Astrocyte of the spinal cord (primary cell): ENCODE measurements at places on chromosomes 7 and 10.

GRCh38 chr10:110358869-110359629, 54.3 kb upstream of the SMNDC1 start:
- peak; percentile 35 for DNase-seq

DNA sequence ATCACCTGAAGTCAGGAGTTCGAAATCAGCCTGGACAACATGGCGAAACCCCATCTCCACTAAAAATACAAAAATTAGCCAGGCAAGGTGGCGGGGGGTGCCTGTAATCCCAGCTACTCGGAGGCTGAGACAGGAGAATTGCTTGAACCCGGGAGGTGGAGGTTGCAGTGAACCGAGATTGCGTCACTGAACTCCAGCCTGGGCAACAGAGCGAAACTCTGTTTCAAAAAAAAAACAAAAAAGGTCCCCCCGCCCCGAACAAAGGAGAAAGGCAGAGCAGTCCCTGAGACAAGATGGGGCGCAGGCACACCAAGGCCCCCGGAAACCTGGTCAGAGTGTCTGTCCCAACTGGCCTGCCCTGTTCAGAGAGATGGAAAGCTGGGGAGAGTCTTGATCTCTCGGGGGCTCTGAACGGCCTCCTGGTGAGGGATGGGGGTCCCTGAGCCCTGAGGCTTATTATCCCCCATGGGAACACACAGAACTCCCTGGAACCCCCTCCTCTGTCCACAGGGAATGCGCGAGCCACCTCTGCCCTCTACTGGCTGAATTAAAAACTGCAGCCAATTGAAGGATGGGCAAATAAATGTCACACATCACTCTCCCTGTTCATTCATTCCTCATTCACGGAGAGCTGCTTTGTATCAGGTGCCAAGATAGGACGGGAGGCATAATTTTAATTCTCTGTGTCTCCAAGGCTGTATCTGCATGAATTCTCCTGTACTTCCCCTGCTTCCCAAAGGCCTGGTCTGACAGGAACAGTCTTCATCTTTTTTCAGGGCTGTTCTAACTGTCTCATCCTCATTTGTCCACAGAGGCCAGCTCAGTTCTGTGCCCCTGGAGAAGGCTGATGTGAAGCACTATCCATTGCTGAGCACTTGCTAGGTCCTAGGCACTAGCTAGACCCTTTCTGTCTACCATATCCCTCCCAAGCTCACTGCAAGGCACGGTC, 28.9 kb downstream of the MAT1A start:
- DNase-seq = no peak

DNA sequence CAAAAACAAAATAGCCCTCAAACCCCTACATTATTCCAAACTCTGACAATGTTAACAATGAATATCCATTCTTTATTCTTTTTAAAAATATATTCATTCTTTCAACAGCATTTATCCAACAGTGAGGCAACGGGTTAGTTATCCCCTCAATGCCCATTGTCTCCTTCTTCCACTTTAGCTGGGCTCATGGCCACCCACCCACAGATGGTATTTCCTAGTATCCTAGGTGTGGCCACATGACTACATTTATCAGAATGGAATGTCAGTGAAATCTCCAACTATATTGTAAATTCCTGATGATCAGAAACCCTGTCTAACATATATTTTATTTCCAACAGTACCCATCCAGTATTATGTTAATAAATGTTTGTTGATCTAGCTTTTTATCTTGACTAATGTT, 13.6 kb downstream of the HOXA1 start:
- no peak for DNase-seq

DNA sequence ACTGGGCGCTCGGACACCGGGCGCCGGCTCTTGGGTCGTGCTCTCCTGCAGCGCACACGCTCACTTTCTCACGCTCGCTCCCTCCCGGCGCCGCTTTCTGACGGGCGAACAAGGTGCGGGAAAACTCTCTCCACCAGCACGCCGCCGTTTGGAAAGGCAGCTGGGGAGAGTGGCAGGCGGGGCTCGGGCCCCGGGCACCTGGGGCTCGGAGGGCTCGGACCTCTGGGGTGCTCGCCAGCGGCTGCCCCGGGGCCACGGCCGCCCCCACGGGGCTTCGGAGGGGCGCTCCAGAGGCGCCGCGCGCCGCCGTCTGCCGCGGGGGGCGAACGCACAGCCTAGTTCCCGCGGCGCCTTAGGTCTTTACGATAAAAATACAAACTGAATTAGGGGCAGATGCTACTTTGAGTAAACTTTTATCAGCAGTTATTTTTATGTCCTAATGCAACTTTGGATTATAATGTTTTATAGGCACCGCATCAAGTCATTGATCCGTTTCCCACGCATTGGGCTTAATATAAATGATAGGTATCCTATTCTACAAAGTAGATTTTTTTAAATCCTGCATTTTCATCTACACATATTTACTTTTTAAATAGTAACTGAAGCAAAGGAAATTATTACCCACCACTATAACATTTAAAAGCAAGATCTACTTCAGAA, 535 bp upstream of the EPC1 start:
- DNase-seq = no peak

- DNase-seq = no peak
These were observed 108.3 kb upstream of the HDAC9 start for GRCh38 chr7:18387191-18387735.

- DNase-seq = no peak
These were observed 5.7 kb downstream of the HOXA5 start for GRCh38 chr7:27137640-27138315.

DNA sequence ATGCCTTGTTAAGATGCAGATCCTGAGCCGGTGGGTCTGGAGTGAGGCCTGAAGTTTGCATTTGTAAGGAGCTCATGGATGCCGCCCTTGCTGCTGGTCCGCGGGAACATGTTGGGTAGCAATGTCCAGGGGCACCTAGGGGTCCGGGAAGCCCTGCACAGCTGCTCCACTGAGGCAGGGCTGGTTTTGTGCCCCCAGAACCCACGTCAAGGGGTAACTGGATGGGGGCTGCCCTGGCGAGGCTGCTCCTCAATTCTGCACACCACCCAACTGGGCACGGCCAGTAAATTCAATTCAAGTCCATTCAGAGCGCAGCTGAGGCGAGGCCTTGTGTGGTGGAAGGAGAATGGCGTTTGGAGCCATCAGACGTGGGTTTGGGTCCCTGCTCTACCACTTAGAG, 246.3 kb upstream of the PITRM1 start:
- DNase-seq = no peak

- DNase-seq = no peak
These were observed 83.7 kb upstream of the PPP2R2D start for GRCh38 chr10:131816941-131817700.

GRCh38 chr10:132479024-132479602, 58.5 kb upstream of the INPP5A start:
- no peak for DNase-seq

- peak; percentile 80 for DNase-seq
These were observed 30.5 kb downstream of the SHTN1 start for GRCh38 chr10:116974456-116975005.

DNA sequence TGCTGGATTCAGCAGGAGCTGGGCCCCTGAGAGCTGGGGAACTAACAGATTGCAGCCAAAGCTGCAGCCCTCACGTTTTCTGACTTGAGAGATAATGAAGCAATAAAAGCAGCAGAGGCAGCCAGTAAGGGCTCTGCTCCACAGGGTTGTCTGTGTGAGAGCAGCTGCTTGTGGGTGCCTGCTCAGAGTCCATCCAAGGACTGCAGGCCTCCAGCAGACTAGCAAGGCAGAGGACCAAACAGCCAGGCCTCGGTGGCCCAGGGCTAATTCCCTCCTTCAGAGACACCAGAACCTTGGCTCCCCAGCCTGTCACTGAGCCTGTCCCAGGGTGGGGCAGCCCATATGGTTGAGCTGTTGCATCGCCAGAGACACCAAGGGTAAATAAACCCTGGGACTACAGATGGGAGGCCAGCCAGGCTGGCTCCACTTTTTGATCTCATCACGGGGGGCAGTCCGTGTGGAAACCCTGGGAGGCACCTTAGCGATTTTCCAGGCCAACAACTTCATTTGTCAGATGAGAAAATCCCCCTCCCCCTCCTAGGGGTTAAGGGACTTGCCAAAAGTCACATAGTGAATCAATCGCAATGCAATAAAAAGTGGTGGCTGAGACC, 229.2 kb downstream of the WDR11 start:
- DNase-seq = no peak

DNA sequence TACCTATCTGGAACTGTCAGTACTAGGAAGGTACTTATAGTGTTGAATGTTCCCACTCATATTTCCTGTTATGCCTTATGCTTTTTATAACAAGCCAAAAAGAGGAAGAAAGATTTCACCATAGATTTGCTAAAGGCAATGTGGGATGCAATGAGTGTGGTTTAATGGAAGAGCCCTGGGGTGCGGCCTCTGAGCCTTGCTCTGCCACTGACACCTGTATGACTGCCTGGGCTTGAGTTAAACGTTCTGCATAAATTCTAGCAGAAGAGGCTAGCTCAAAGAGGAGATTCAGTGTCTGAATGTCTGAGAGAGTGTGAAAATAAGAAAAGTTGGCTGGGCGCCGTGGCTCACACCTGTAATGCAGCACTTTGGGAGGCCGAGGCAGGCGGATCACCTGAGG, 143.8 kb downstream of the TPST1 start:
- DNase-seq = no peak

DNA sequence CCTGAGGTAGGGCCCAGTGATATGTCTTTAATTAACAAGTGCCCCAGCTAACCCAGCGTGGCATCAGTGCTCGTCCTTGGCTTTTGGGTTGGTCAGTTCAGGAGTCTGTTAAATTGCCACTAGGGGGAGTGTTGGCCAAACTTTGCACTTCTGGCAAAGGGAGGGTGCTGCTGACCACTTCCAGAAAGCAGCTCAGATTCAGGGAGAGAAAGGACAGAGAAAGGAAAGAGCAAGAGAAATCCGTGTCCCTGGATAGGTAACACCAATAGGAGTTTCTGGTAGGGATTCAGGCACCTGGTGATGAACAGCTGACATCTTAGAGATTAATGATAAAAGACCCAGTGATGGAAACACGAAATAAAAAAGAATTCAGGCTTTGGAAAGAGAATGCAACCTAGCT, 243.1 kb upstream of the AOAH start:
- DNase-seq = peak; percentile 71

GRCh38 chr7:5692845-5693278, 88.6 kb downstream of the RNF216 start:
- peak; percentile 66 for DNase-seq

DNA sequence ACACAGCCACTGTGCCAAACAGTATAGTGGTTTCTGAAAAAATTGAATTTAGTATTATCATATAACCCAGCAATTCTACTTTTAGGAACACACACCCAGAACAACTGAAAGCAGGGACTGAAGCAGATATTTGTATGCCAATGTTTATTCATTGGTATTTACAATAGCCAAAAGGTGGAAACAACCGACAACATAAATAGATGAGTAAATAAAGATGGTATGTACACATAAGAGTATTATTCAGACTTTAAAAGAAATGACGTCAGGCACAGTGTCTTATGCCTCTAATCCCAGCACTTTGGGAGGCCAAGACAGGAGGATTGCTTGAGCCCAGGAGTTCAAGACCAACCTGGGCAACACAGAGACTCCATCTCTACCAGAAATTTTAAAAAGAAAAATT, 7.2 kb downstream of the CDCA7L start:
- DNase-seq = no peak

- DNase-seq = no peak
These were observed 7.6 kb downstream of the ZFYVE27 start for GRCh38 chr10:97744405-97745035.

- no peak for DNase-seq
These were observed 632.5 kb upstream of the NRP1 start for GRCh38 chr10:33966946-33967345.

DNA sequence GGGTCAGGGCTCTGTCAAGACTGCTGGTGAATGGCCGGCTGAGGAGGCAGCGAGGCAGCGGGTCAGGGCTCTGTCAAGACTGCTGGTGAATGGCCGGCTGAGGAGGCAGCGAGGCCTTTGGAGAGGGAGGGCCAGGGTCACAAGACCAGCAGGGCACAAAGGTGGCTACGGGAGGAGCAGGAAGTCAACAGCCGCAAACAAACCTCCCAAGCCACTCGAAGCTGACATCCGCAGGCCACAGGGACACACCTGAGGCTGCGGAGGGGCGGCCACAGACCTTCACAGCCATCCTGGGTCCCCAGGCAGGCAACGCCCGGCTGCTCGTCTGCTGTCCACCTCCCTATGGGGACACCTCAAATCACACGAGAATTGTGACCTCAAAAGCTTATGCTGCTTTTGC, 8.9 kb upstream of the GPER1 start:
- DNase-seq = no peak

- no peak for DNase-seq
These were observed 853.5 kb downstream of the GATA3 start for GRCh38 chr10:8908013-8908412.

- no peak for DNase-seq
These were observed 75.0 kb downstream of the APBB1IP start for GRCh38 chr10:26513101-26513500.

- peak; percentile 73 for DNase-seq
These were observed 24.5 kb upstream of the KLF14 start for GRCh38 chr7:130758429-130759056.

DNA sequence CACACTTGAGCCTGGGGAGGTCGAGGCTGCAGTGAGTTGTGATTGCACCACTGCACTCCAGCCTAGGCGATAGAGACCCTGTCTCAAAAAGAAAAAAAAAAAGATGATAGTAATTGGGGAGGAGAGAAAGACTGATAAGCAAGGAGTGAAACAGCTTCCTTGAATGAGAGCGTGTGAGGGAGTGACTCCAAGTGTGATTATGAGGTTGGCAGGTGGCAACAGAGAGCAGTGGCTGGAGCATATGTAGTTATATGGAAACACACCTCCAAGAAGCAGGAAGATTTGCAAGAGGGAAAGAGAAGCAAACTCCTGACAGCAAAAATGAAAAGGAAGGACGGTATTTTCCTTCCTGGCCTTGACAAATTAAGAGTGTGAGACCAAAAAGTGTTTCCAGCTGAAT, 50.4 kb downstream of the VKORC1L1 start:
- DNase-seq = no peak

DNA sequence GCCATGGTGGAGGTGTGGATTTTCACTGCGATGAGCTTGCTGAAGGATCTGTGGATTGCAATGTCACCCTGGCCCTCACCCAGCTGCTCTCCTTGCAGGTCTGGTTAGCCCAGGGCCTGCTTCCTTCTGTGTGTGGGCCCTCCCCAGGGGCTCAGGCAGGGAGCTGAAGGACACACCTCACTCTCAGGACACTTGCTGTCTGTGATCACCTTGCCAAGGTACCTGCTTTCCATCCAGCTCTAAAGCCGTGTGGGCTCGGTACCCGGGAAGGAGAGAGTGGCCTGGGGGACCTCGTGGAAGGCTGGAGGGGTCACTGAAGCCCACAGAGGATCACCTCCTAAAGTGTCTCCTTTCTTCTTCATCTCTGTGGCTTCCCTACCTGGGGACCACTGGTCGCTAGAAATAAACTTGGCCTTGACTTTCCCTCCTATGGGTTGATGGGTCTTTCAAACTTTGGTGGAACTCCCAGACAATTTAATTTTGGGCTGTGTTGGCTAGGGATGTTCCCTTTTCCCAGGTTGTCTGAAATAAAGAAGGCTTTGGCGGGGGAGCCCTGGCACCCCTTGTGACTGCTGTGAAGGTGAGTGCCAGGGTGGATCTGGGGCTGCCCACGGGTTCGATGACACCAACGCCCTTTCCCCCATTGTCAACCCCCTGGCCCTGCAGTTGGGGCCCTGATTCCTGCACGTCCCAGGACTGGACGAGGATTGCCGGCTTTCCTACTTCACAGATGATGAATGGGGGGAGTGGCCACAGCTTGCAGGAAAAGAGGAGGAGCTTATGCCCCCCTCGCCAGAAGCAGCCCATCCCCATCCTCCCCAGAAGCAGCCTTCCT, 331.0 kb downstream of the ADARB2 start:
- DNase-seq = no peak
